NCI-H2081 treated with DMSO at 0.1 percent for 48 hours (cell line): ENCODE measurements at places on chromosomes 1 and 21.
A peak's percentile ranks its signal among the peaks of the same experiment; 100 is the strongest.

GRCh38 chr21:33036430-33037162 is 10.9 kb downstream of the OLIG2 start:
- no peak for DNase-seq

- peak; percentile 50 for DNase-seq
Measured at GRCh38 chr1:63817152-63817667, 43.4 kb downstream of the ROR1 start.

GRCh38 chr1:171563675-171564074 is 58.4 kb upstream of the MYOCOS start:
- no peak for DNase-seq

DNA sequence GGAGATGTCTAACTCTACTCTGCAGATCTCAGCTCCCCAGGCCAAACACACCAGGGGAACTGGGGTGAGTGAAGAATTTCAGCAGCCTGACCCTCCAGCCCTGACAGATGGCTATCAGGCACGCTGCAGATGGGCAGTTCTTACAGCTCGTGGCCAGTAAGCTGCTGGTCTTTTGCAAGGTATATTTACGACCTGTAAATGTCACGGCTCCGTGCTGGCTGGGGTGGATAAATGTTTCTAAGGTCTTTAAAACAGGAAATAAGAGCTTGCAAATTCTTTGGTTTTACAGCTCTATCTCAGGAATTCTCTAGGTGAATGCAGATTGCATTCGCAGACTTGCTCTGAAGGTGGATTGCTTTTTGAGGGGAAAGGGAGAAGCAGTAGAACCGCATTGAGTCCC is 10.1 kb downstream of the DOP1B start:
- DNase-seq: no peak

GRCh38 chr1:77866296-77866695 is 22.1 kb upstream of the NEXN start:
- DNase-seq: no peak

DNA sequence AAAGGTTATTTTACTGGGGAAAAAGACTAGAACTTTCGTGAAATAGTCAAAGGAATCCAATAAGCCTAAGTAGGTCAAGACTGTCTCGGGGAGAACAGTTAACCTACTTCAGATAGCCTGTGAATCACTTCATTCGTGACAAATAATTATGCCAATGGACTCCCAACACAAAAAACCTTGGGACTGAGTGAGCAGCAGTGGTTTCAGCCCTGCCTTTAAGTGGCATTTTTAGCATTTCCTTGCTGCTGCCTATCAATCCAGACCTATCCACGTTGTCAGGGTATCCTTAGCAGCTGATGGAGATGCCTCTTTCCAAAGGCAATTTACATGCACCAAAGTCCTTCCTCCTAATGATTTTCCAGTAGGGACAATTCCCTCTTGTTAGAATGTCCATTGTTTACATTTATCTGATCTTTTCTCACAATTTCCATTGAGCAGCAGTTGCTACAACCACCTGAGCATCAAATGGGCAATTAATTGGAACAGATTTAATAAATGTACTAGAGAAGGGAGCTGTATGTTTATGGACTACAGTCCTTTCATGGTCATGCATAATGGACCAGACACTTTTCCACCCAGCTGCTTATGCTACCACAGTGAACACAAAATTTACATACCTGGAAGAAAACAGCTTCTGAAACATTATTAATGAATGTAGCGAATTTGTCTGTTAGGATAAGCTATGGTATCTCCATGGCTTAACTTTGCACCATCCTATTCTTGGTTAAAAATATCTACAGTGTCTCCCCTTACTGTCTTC is 75.8 kb downstream of the TM2D1 start:
- no peak for DNase-seq

DNA sequence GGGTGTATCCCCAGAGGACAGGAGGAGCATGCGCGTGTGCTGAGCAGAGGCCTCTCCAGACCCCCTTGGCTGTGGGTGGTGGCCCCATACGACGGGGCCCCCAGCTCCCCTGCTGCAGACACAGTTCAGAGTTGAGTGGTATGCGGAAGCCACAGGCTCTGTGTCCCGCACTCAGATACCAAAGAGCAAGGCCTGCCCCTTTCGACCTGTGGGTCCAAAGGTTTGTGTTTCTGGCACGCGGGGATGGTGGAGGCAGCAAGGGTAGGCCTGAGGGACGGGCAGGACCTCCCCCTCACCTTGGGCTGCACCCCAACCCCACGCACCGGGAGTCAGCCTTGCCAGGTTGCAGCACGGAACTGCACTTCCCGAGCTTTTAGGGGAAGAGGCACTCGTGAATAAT is at the start of gene KCNAB2:
Gene KCNAB2, plus strand, starts transcription at position 328 of the 400 bp plus-strand sequence. CDS start 5,649 bp downstream, outside the sequence.
- no peak for DNase-seq

- DNase-seq: no peak
Measured at GRCh38 chr1:236425031-236425663, 31.1 kb downstream of the EDARADD start.

DNA sequence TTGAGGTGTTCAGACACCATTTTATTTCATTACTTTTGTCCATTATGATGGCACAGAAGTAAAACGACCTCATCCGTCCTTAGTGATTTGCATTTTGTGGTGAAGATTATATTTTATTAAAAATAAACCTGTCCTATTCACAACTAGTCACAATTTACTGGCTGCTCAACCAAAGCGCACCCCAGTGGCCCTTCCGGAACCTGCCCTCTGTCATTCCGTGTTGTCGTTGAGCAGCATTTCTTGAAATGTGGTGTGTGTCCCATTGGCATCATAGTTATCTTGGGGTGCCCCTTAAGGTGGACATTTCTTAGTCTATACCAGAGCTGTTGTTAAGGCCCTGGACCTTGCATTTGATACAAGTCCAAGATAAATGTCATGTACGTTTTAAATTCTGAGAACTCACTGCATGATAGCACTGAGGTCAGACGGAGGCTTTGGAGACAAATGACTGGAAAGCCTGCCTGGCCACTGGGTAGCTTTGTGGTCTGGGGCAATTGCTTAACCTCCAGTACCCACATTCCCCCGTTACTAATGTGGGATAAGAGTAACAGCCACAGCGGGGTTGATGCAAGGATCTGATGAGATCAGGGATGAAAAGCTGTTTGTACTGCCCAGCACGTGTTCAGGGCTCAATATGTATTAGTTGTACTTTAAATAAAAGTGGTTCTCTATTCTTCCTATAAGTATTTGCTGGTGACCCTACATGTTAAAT is 36.2 kb downstream of the BACH1 start:
- DNase-seq: no peak
